ENCODE measurements at places on chromosomes 16 and 17.

GRCh38 chr17:79188048-79188447, 113.4 kb downstream of the ENGASE start:
- peak; percentile 76 for DNase-seq

DNA sequence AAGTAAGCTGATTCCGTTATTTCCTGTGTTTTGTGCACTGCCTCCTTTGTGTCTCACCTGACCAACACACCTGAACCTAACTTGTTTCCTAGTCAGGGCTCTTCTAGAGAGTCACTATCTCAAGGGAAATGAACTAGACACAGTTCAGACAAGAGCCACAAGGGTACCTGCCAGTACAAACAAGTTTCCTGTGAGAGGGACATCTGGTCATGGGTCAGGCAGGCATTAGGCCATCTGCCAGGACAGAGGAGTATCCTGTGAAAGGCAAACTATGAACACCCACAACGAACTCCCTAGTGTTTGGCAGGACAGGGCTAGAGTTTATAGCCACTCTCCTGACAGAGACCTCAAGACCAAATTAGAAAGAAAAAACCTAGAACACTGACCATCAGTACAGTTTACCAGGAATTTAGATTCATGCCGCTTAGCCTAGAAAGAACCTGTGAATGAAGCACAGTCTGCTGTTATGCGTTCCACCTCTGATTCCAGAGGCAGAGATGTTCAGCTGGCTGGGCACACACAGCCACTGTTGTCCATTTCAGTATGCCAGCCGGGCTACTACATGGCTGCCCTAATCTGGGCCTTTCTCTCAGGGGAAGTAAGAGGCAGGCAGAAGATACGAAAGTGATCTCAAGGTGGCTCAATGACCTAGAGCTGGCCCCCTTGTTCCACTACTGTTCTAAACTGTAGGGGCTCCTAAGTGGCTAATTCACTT, 20.7 kb upstream of the GLG1 start:
- DNase-seq: no peak

GRCh38 chr16:89749637-89750036, 28.3 kb downstream of the ZNF276 start:
- DNase-seq: no peak

DNA sequence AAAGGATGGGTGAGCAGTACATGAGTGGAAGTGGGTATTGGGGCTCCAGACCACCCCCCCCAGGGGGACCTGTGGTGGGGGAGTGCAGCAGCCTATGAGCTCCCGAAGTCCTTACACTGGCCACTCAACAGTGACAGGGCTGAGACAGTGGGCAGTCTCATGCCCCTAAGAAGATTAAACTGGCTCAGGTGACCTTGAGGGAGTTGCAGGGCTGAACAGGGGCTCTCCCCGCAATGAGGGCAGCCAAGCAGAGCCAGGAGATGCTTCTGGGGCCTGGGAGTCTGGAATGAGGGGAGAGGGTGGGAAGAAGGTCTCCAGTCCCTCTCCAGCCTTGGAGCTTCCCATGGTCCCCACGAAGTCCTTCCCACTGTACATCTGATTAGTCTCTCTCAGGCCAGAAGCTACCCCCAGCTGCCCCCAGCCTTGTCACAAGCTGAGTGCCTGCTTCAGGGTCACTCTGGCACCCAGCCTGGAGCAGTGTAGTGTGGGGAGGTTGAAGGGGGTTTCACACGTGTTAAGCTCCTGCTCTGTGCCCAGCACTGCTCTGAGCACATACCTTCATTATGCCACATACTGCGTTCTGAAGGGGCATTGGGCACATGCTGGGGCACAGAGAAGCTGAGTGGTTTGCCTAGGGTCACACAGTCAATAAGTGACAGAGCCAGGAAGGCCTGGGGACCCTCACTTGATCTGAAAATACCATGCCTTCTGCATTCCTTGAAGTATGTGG, 1.0 kb upstream of the CDH16 start:
- DNase-seq: no peak

DNA sequence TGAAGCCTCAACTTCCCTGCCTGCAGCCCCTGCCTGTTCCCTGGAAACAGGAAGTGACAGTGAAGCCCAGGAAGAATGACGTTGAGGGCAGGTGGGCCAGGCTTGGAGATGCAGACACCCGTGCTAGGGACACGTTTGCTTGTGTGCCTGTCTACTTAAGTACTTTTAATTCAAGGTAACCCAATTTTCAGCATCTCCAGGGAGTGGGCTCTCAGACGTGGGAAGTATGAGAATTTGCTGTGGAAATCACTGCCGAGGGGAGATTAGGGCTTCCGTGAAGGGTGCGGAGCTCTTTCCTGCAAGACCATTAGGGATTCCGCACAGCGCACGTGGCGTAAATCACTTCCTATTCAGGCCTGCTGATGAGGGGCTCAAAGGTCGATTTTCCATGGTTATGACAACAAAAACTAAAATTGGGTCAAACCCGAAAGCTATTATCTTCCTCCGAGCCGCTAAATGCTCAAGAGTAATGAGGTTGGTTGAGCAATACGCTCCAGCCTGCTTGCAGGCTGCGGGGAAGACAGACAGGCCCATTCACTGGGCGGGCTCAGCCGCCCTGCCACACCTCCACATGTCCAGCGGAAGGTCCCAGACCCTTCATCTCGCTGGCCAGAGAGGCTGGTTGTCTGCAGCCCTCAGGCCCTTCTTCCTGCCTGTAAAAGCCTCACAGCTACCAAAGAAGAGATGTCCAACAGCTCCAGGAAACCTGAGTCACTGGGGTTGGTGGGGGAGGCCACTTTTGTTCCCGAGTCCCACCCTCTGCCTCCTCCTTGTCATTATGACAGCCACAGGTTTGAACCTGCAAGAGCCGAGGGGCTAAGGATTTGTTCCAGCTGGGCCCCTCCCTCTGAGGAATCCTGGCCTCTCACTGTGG, 109.9 kb downstream of the RBFOX3 start:
- no peak for DNase-seq

GRCh38 chr17:55969562-55970324, 183.5 kb upstream of the ANKFN1 start:
- DNase-seq: no peak

DNA sequence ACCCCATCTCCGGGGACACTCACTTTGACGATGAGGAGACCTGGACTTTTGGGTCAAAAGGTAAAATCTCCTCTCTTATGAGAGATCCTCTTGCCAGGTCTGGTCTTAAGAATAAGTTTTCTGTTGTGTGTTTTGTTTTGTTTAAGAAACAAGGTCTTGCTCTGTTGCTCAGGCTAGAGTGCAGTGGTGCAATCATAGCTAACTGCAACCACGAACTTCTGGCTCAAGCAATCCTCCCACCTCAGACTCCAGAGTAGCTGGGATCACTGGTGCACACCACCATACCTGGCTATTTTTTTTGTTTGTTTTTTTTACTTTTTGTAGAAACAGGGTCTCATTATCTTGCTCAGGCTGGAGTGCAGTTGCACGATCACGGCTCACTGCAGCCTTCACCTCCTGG, 4.1 kb downstream of the MMP25 start:
- DNase-seq: no peak
